CD4-positive, alpha-beta T cell treated with Interleukin-15 for 1 hour (primary cell): ENCODE measurements at places on chromosomes 13 and 19.

DNA sequence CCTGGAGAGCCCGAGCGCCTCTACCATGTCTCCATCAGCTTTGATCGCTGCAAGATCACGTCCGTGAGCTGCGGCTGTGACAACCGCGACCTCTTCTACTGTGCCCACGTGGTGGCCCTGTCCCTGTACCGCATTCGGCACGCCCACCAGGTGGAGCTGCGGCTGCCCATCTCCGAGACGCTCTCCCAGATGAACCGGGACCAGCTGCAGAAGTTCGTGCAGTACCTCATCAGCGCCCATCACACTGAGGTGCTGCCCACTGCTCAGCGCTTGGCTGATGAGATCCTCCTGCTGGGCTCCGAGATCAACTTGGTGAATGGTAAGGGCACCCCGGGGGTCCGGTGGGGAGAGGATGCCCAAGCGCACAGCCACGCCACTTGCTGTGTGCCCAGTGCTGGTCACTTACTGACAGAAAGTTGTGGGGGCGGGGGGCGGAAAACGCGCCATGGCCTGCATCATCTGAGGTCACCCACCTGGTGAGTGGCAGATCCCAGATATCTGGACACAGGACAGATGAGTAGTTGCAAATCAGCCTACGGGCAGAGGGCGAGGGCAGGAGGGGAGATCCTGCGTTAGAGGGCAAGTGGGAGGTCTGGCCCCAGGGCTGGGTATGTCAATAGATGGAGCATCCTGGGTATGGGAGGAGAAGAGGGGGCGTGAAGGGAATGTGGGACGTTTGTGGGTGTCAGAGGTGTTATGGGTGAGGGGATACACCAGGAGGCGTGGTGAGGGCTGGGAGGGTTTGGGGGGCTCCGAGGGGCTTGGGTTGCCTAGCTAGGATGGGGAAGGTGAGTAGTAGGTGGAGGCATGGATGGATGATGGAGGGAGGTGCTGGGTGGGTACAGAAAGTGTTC lies 9.8 kb downstream of the ZSWIM4 start:
- no peak for DNase-seq

DNA sequence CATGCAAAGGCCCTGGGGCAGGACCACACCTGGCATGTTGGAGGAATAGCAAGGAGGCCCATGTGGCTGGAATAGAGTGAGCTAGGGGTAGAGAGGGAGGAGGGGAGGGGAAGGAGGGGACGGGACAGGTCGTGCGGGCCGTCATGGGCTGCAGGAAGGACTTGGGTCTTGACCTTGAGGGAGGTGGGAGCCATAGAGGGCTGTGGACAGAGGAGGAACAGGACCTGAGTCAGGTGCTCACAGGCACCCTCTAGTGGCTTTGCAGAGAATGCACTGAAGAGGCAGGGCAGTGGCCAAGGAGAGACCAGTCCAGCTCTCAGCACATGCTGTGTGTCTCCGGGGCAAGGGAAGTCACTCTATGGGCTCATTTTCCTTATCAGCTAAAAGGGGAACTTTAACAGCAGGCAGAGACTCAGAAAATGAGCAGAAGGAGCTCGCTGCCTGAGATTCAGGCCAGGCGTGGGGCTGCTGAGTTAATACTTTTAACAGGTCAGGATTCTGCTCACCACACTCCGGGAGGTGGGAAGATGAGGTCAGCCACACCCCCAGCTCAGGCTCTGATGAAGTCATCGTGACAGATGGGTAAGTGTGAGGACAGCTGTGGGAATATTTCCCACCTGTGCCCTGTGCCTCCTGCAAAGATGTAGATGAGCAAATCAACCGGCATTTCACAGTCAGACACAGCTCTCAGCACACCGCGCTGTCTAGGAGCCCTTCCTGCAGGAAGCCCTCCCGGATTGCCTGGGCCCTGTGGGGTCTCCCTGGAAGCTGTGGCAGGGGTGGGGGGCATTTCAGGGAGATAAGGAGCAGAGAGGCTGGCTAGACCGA lies 6.0 kb upstream of the TNFAIP8L1 start:
- peak; percentile 80 for DNase-seq

GRCh38 chr13:53075356-53076041 lies 46.9 kb downstream of the OLFM4 start:
- no peak for DNase-seq

- DNase-seq, result peak; percentile 91
Measured at GRCh38 chr19:4400135-4400936, at the start of gene SH3GL1. TSS of gene SH3GL1 (minus strand) at chr19:4400547. CDS start at chr19:4400368, 179 bp downstream.

GRCh38 chr13:50410921-50411746 lies 395.9 kb downstream of the KCNRG start:
- no peak for DNase-seq
